Stimulated activated CD8-positive, alpha-beta memory T cell treated with anti-CD3 and anti-CD28 coated beads, Interleukin-7, amount 100 ng/mL, for 1 hour (primary cell): ENCODE measurements at places on chromosomes 7 and 10.

DNA sequence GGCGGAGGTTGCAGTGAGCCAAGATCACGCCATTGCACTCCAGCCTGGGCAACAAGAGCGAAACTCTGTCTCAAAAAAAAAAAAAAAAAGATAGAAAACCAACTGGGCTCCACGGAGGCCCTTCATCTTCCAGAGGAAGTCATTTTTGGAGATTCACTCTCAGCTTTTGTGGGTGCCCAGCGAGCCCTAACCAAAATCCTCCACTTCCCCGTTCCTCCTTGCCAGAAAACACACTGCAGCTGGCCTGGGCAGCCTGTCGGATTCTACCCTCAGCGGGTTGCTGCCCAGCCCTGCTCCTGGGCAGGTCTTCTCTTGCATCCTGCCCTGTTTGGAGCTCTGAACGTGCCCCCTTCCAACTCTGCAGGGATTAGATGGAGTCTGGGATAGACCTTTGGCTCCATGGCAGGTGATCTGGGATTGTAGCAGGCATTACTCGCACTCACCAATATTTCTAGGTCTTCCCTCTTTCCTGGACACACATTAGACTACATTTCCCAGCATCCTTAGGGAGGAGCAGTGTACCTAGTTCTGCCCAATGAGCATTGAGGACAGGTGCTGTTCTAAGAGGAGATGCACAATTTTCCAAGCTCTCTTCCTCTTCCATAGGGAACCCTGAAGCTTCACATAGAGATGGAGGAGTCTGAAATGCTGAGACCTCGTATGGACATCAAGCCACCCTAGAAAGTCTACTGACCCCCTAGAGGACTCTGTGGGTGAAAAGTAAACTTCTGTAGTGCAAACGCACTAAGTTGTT, 4.6 kb downstream of the GRID2IP start:
- DNase-seq, result no peak

DNA sequence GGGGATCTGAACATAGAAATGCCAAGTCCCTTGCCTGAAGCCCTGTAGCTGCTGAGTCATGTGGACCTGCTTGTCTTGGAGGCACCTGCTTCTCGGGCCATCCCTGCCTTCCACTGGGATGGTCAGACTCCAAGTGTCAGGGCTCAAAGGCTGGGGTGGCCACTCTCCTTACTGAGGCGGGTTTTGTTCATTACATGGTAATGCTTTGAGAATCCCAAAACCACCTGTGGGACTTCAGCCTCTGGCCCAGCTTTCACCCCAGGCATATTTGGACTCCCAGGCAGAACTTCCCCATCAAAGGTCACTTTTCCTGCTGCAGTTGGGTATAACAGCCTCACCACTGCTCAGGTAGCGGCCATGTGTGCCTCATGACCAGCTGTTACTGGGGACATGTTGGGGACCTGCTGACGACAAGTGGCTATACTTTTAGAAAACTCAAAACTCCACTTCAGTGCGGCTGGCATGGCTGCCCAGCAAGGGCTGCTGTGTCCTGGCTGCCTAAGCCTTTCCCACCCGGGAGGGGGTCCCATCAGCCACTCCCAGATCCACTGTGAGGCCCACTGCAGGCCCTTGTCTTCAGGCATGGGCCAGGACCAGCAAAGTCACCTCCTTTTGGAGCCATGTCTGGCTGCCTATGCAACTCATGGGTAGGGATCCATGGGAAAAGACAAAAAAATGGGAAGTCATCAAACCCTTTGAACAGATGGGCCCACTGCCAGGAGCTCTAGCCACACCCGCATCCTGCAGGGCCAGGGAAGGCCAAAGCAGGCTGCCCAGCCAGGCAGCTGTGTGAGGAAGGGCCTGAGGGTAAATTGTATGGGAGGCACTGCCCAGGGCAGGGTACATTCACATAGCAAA, 96.7 kb downstream of the ARHGAP22 start:
- no peak for DNase-seq

DNA sequence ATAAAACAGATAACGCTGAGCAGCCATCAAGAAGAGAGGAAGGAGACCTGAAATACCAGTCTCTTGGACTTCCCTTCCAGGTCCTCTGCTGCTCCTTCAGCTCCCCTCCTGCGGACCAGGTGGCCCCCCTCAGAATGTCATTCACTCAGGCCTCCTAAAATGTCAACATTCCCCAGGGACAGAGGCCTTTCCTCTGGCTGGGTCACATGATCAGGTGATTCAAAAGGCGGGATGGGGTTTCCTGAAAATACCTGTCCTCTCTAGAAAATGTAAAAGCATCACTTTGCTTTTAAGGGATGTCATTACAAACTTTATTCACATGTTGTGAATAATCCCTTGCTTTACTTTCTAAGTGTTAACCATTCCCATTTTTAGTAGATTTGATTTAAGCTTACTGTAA, 311.1 kb downstream of the INHBA start:
- DNase-seq, result no peak

DNA sequence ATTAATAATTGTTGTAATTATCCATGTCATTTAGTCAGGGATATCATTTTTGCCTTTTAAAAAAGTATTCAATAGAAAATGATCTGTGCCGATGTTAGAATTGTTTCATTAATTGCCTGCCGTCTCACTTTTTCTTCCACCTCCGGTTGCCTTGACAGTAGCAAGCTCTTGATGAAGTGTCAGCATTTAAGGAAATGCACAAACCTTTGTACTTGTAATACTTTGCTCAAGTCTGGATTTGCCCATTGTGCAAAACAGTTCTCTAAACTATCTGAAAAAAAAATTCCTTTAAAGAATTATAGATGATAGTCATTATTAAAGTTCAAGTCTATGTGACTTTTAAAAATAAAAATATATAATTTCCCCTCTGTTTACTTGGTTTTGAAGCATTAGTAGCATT, 619.7 kb downstream of the GATA3 start:
- DNase-seq, result no peak

DNA sequence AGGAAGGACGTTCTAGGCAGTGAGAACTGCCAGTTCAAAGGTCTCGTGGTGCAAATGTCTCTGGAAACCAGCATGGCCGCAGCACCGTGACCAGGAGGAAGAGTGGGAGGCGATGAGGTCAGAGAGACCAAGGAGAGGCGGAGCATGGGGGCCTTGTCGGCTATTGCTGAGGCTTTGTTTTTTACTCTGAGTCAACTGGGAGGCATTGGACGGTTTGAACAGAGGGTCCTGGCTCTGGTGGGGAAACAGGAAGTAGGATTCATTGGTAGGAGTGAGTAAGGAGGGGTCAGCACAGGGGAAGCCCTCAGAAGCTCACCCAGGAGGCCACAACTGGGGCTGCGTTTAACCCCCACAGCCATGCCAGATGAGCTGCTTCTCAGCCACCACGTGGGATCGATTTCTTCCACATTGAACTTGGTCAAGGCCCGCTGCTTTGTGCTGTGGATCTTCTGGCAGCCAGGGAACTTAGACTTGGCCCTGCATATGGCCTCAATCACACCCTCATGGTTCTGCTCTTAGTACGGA, 22.2 kb upstream of the SH2B2 start:
- DNase-seq, result no peak

DNA sequence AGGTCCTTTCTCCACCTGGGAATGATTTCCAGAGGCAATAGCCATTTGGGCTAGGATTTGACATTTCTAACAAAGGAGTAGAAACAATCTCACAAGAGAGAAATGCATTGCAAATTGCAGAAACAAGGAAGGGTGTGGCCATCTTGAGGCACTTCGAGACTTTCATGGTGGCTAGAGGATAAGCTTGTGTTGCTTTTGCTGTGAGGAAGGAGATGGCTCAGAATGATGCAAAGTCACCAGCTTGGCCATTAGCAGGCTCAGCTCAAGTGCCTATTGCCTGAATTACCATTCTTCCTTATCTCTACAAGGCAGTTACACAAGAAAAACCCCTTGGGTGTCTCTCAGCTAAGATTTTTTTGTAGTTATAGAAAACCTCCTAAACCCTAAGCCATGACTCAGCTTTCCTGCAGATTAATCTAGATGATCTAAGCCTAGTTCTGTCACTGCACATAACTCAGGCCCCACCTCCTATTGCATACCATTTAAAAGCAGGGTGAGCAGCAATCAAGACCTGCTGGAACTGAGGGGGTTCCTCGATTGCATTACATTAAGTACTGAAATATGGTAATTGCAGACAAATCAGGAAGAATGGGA, 683.1 kb downstream of the NRG3 start:
- no peak for DNase-seq

GRCh38 chr7:88480271-88480670, 173.6 kb upstream of the STEAP4 start:
- no peak for DNase-seq

- DNase-seq, result no peak
These were observed 129.6 kb downstream of the SMURF1 start for GRCh38 chr7:99014113-99014985.

DNA sequence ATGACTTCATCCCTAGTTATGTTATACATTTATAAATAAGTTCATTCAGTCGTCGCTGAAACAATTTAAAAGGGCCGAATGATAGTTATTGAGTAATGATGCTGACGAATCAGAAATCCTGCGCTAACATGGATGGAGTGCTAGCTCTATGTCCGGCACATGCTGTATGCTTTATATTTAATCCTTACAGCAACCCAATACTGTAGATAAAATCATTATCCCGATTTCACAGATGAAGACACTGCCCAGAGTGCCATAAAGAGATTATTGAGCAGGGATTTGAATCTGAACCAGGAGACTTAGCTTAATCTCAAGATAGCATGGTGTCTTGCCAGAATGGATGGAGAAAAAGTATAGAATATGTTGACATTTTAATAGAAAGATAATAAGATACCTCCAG, 1.1 kb upstream of the ICA1 start:
- DNase-seq, result no peak

DNA sequence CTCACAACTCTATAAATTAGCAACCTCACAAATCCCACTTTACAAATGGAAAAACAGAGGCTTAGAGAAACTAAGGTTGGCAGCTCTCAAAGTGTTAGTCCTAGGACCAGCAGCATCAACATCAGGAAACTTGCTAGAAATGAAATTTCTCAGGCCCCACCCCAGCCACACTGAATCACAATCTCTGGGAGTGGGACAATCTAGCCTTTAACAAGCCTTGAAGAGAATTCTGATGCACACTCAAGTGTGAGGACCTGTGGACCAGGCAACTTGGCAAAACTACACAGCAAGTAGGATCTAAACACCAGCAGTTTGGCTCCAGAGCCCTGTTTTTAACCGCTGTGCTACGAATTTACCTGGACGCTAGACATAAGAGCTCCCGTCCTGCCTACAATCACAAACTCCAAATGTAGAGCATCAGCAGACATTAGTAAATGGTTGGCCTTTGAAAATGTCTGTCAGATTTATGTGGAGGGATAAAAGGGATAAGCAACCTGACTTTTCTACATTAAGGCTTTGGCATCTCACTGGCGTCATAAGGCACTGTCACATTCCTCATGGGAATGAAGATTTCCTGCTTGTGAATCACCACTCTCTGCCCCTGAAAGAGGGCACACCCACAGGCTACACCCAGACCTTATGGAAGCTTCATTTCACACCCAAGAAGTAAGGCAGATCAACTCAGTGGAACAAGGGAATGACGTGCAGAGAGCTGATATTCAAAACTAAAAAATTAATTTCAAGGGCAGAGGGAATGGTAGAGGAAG, 34.5 kb downstream of the PPP1R3C start:
- no peak for DNase-seq

GRCh38 chr10:67098461-67098860, 172.6 kb downstream of the LRRTM3 start:
- DNase-seq, result no peak

DNA sequence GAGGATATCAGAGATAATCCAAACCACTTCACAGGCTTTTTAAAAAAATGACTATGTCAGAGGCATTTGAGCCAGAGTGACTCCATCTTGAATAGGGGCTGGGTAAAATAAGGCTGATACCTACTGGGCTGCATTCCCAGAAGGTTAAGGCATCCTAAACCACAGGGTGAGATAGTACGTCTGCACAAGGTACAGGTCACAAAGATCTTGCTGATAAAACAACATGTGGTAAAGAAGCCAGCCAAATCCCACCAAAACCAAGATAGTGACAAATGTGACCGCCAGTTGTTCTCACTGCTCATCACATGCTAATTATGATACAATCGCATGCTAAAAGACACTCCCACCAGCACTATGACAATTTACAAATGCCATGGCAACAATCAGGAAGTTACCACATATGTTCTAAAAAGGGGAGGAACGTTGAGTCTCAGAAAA, 177.5 kb downstream of the RAPGEF5 start:
- no peak for DNase-seq

- no peak for DNase-seq
These were observed 55.7 kb upstream of the IL6 start for GRCh38 chr7:22671177-22671879.

DNA sequence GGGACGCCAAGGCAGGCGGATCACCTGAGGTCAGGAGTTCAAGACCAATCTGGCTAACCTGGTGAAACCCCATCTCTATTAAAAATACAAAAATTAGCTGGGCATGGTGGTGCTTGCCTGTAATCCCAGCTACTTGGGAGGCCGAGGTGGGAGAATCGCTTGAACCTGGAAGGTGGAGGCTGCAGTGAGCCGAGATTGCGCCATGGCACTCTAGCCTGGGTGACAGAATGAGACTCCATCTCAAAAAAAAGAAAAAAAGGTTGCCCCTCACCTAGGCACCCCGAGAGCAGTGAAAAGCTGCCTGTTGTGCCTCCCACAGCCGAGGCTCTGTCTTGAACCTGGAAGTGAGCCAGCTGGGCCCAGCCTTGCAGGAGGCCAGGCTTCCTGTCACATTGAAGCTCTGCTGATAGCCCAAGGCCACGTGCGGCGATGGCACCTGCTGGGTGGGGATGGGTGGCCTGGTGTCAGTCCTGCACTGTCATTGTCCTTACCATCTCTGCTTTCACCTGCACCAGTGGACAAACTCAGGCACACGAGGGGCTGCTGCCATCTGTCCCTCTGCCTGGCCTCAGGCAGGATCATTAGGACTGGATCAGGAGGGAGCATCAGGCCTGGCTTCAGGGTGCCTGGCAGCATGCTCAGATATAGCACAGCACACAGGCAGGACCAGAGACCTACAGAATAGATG, 37.8 kb downstream of the DNAJB12 start:
- no peak for DNase-seq

DNA sequence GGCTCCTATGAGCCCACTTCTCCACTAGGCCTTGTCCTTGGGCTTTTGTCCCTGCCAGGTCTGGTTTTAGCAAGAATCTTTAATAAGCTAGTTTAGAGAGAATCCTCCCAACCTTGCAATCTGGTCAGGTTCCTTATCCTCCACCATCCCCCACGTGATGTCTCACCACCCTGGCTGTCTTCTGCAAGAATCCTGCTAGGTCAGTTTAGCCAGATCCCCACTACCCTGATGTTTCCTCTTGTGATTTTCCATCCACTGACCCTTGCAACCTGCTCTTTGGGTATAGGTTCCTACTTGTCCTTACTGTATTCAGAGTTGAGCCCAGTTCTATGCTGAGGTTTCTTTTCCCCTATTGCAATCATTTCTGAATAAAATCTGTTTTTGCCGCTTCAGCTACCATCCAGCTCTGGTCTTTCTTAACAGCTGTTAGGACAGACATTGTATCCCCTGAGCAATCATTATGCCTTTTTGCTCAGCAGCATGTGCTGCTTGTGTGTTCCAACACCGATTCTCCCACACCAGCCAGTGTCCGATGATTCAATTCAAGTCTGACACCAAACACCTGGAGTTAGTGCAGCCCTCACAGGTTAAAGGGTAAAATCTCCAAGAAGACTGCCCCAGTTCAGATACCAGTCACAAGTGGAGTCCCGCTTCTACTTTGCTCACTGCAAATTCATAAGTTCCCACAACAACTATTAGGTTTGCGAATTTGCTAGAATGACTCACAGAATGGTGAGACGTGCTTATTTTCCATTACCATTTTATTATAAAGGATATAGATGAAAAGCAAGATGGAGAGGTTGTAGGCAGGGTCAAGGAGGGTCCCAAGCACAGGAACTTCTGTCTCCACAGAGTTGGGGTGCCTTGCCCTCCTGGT, 62.2 kb upstream of the ADCY1 start:
- no peak for DNase-seq
